ENCODE measurements at places on chromosomes 6 and 20.

- DNase-seq = no peak
Observed at GRCh38 chr6:41713650-41714291, 21.6 kb downstream of the TFEB start.

DNA sequence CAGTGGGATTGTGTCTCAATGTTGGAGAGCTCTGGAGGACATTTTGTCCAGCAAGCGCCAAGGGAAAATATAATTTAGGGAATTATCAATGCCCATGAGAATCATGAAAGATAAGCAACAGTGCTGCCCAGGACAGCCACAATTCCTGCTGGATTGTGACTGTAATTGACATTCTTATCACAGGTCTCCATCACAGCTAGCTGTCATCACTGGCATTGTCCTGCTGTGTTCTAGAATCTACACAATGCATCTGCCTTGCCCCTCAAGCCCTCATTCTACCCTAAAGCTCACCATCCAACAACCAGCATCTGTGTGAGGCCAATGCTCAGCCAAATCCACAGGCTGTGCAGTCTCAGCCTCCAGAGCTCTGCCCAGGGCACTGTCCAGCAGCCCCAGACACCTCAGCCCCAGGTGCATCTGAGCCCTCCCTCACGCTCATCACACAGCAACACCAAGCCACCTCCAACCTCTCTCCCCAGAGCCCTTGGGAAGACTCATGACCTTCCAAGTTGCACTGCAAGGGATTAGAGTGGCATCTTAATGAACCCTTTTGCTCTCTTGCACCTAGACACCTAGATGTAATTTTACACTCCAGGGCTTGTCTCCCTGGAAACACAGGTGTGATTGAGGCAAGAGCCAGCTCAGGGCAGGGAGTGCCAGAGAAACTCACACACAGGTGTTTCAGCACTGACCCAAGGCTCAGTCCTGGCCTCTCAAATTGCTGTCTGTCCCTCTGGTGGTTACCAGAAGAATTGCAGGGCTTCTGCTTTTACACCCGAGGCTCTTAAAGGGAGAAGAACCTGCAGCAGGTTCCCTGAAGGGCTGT lies 85.2 kb upstream of the PHACTR3 start:
- no peak for DNase-seq

GRCh38 chr20:58555078-58555765 lies 40.0 kb upstream of the APCDD1L start:
- DNase-seq = no peak

GRCh38 chr20:57619051-57619831 lies 985 bp downstream of the ZBP1 start:
- no peak for DNase-seq

DNA sequence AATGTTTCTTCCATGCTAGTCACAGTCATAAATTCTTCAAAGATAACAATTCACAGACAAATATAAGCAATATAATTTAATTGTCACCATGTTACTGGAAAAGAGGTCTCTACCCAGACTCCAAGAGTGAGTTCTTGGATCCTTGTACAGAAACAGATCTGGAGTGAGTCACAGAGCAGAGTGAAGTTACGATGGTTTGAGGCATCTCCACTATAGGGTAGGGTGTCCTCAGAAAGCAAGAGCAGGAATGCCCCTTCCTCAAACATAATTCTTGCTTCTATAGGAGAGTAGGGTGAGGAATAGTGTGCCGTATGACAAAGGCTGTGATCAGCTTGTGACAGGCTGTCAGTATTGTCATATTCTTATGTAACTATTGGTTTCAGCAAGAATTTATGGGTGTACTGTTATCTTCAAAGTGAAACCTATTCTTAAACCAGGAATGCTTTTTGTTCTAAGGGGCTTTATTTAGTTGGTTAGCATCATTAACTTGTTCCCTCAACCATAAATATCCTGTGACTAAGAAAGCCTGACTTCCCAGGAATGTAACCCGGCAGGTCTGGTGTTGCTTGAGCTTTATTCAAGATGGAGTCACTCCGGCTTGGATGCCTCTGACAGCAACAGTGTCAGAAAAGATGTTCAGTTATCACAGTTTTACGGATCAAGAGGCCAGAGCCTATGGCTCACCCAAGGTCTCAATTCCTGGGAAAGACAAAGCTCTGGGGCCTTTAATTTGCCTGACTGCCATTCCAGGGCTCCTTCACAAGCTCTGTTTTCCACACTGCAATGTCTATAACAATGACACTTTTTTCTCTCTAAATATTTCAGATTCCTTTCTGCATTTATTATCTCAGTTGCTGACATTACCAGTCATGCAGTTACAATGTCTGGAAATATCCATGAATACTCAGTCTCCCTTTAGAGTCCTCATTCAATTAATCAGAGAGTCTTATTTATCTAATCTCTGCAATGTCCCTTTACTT lies 298.6 kb downstream of the C6orf118 start:
- no peak for DNase-seq

DNA sequence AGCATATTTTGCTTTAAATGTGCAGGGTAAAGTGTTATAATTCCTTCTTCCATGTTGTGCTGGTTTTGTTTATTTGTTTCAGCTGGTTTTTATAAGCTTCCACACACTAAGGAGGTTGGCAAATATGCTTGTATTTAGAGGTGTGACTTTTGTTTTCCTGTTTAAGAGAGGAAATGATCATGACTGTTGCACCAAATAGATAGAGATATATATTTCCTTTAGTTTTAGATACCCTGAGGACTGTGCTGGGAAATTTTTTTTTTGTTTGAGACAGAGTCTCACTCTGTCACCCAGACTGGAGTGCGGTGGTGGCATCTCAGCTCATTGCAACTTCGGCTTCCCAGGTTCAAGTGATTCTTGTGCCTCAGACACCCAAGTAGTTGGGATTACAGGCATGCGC lies 5.8 kb downstream of the TBPL1 start:
- no peak for DNase-seq

DNA sequence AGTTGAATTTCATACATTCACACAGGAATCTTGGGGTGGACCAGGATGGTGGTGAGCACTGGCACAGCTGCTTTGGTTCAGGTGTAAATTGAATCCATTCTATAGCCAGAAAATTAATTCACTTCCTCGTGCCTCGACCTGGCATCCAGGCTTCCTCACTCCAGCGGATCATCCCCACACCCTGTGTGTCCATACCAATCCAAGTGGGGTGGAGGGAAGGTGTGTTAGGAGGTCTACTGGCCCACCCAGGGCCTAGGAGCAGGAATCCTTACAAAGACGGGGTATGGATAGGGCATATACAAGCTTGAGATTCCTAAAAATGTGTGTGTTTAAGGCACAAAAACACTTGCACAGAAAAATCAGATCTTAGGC lies 81.8 kb upstream of the SLC24A3 start:
- DNase-seq = no peak

GRCh38 chr6:119608994-119609393 lies 259.4 kb upstream of the MAN1A1 start:
- no peak for DNase-seq

GRCh38 chr20:46545077-46545826 lies 5.2 kb downstream of the OCSTAMP start:
- no peak for DNase-seq

DNA sequence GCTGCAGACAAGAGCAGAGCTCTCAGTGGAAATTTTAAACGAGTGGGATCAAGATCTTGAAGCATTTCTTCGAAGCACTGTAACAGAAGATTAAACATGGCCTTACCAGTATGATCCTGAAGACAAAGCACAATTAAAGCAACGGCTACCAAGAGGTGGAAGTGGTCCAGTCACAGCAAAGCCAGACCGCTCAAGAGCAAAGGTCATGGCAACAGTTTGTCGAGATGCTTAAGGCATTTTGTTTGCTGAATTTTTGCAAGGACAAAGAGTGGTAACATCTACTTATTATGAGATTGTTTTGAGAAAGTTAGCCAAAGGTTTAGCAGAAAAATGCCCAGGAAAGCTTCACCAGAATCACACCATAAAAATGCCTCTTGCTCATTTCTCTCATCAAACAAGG lies 153.4 kb upstream of the CARMIL1 start:
- DNase-seq = no peak

- no peak for DNase-seq
Observed at GRCh38 chr6:7727086-7727945, 1.4 kb downstream of the BMP6 start.

- DNase-seq = no peak
Observed at GRCh38 chr6:15941168-15941567, 187.7 kb upstream of the MYLIP start.

DNA sequence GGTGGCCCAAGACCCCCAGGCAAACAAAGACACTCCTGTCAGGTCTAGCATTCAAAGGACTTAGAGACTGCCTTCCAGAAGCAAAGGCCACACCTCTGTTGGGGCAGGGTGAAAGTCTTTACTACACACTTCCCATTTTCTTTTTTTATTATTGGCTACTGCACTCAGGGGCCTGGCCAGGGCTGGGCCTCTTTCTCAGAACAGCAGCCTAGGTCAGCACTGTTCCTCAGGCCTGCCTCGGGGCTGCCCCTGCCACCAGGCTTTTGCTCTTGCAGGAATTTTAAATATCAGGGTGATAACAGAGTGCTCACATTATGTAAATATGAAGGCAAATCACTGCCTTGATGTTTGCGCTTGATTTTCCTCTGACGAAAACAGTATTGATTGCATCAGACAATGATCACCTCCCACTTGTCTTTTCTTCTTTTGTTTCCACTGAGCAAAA lies 18.5 kb downstream of the GSTA4 start:
- DNase-seq = peak; percentile 2

- DNase-seq = no peak
Observed at GRCh38 chr6:129500958-129501739, 208.8 kb downstream of the ARHGAP18 start.

DNA sequence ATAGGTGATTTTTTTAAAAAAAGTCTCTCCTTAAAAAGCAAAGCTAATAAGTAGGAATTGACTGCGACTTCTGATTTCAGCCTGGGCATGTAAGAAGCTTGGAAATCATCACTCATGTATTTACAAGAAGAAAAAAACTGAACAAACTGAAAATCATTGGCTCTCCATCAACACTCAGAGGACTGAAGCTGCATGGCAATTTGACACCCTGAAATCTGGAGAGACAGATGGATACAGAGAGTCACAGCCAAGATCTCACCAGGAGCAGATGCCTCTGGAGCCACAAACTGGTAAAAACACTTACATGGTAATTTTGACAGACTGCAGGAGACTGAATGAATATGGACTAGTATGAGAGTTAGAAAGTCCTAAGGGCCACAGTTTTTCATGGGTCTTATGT lies 191.2 kb upstream of the TCF21 start:
- no peak for DNase-seq

GRCh38 chr20:63750807-63751470 lies 11.4 kb downstream of the SLC2A4RG start:
- no peak for DNase-seq

GRCh38 chr20:17617868-17618672 lies 48.2 kb downstream of the DSTN start:
- no peak for DNase-seq

- DNase-seq = no peak
Observed at GRCh38 chr20:15375836-15376235, 1038.4 kb upstream of the FLRT3 start.

DNA sequence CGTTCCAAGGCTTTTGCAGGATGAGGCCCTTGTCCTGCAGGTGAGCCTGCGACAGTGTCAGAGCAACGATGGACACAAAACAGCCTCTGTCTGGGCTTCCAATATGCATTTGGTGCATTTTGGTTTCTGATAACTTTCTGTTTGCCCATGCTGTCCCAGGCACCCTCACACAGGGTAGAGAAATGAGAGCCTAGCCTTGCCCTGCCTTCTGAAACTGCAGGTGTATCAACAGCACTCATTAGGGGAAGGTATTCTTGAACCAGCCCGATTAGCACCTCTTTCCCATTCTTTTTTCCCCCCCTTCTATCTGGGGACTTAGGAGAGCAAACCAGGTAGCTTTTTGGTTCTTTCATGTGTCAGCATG lies 30.3 kb downstream of the CHMP4B start:
- DNase-seq = no peak

- no peak for DNase-seq
Observed at GRCh38 chr6:5681480-5681879, 325.2 kb downstream of the NRN1 start.

DNA sequence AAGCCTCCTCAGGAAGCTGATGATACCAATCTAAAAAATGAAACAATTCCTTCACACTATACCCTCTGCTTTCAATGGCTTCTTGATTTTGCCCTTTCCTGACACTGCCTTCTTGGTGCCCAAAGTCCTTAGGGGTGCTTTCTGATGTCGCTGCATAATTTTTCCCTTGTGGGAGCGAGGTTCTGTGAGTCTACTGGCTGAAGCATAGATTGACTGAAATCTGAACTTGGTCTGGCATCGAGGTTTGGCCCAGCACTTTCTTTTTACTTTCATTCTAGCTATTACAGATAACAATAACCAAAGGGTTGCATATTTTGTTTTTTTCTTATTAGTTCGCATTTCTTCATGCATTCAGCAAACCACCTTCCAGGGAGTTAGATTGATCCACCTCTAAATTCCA lies 65.8 kb downstream of the E2F3 start:
- no peak for DNase-seq

- no peak for DNase-seq
Observed at GRCh38 chr6:111745636-111746035, 127.6 kb downstream of the FYN start.

- DNase-seq = no peak
Observed at GRCh38 chr20:610130-611046, at the start of gene TCF15. Gene TCF15 (minus strand): TSS chr20:610309. CDS start chr20:610237, 72 bp downstream.

- DNase-seq = no peak
Observed at GRCh38 chr6:118594877-118595276, 46.8 kb downstream of the PLN start.

GRCh38 chr20:4677846-4678245 lies 43.9 kb upstream of the PRND start:
- no peak for DNase-seq

DNA sequence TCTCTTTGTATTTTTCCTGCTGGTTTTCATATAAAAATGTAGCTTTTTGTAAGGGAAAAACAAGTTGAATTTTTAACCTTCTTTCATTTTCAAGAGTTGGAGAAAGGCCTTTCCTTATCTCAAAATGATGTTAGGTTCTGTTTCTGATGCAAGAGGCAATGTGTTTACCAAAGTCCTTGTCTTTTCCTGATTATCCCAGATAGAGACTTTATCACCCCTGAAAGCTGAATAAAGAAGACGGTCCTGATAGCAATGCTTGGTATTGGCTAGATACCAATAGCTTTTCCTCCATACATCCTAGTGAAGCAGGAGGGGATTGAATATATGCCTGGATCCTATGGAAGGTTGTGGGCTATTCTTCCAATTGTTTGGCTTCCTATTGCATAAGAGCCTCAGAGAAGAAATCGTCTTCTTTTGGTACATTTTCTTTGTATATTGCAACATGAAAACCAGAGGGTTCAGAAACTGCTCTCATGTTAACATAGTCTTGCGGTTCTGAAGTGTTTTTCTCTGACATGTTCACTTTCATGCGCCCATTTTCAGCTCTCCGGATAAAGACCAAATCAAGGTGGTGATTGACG lies 5.5 kb downstream of the PNLDC1 start:
- no peak for DNase-seq
